ENCODE measurements at places on chromosomes 2 and 18.

DNA sequence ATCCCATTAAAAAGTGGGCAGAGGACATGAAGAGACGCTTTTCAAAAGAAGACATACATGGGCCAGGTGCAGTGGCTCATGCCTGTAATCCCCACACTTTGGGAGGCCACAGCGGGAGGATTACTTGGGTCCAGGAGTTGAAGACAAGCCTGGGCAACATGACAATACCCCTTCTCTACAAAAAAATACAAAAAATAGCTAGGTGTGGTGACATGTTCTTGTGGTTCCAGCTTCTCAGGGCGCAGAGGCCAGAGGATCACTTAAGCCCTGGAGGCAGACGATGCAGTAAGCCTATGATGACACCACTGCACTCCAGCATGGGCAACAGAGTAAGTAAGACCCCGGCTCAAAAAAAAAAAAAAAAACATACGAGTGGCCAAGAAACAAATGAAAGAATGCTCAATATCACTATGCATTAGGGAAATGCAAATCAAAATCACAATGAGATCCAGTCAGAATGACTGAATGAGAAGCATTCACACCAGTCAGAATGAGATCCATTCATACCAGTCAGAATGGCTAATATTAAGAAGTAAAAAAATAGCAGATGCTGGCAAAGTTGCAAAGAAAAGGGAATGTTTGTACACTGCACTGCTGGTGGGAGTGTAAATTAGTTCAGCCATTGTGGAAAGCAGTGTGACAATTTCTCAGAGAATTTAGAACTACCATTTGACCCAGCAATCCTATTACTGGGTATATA lies 550.2 kb upstream of the SLC39A10 start:
- no peak for DNase-seq

- no peak for DNase-seq
These were observed 41.9 kb downstream of the EVA1A start for GRCh38 chr2:75518638-75519465.

GRCh38 chr2:220586980-220587530 lies 959.6 kb downstream of the SLC4A3 start:
- DNase-seq: no peak

- no peak for DNase-seq
These were observed 47.1 kb downstream of the GPR39 start for GRCh38 chr2:132463719-132464118.

- DNase-seq: no peak
These were observed 68.1 kb upstream of the ITPRID2 start for GRCh38 chr2:181823405-181823804.

GRCh38 chr2:714005-714741 lies 37.0 kb upstream of the TMEM18 start:
- DNase-seq: peak; percentile 67

- DNase-seq: no peak
These were observed 9.0 kb upstream of the CIB4 start for GRCh38 chr2:26649992-26650712.

DNA sequence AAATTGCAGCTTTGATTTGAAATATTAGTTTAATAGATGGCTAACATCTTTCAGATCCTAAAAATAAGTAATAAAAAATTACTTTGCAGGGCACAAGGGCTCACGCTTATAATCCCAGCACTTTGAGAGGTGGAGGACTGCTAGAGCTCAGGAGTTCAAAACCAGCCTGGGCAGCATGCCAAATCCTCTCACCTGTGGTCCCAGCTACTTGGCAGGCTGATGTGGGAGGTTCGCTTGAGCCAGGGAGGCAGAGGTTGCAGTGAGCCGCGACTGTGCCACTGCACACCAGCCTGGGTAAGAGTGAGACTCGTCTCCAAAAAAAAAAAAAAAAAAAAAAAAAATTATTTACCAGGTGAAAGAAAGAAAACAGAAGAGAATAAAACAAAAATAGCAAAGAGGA lies 449.8 kb downstream of the NRXN1 start:
- DNase-seq: no peak

GRCh38 chr18:78730546-78730945 lies 249.1 kb upstream of the SALL3 start:
- no peak for DNase-seq

DNA sequence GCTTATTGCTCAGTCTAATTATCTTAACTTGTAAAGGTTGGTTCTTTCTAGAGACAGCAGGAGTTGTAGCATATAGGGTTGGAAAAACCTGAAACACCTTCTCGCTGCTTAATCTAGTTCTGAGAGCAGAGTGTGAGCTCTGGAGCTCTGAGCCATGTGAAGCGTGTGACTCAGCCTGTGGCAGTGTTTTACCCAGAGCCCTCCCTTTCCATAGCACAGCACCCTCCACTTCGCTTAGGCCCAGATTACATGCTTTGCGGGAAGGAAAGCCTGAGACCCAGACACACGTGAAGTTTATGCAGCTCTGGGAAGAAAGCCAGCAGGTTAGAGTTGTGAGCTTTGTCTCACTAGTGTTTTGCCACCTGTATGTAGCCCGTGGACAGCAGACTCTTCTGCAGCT lies 74.5 kb downstream of the INPP4A start:
- DNase-seq: no peak

GRCh38 chr2:15956230-15956629 lies 15.9 kb downstream of the MYCN start:
- no peak for DNase-seq

GRCh38 chr2:1544478-1545069 lies 131.3 kb downstream of the TPO start:
- no peak for DNase-seq

DNA sequence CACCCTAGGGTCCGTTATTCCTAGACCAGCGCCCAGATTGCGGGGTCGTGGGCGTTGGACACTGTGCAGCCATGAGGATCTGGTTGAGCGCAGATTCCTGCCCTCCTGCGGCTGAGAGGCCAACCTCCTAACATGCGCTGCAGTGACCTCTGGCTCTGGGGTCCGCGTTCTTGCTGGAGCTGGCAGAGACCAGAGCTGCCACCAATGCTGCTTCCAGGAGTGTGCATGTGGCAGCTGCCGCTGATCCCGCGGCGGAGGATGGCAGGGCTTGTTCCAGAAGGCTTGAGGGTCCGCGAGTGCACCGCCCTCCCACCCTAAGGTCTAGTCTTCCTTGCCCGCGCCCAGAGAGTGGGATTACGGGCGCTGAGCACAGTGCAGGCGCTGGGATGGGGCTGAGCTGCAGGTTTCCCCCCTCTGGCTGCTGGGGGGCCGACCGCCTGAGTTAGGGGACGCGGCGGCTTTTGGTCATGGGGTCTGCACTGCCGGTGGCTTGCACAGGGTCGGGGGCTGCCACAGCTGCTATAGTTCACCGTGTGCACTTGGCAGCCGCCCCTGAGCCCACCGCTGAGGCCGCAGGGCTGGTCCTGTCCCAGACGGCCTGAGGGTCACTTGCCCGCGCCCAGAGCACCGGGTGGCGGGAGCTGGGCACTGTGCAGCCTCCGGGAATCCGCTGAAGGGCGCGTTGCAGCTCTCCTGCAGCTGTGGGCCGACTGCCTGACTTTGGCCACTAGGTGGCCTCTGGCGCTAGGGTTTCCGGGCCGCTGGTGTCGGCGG lies 145.9 kb downstream of the CCDC74A start:
- peak; percentile 90 for DNase-seq

DNA sequence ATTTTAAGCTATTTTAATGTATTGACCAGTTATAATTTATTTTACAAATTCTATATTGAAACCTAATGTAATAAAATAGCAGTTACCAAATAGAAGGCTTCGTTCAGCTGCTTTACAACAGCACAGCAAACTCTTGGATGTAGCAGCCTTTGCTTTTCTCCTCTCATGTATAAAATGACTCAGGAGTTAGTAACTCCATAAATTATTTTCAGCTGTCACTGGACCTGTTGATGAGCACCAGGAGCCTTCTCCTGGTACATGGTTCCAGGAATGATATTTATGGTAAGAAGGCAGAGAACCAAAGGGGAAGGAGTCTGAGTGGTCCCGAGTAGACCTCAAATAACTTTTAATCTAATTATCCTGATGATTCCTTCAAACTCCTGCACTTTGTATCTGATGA lies 256.4 kb upstream of the NETO1 start:
- DNase-seq: no peak

DNA sequence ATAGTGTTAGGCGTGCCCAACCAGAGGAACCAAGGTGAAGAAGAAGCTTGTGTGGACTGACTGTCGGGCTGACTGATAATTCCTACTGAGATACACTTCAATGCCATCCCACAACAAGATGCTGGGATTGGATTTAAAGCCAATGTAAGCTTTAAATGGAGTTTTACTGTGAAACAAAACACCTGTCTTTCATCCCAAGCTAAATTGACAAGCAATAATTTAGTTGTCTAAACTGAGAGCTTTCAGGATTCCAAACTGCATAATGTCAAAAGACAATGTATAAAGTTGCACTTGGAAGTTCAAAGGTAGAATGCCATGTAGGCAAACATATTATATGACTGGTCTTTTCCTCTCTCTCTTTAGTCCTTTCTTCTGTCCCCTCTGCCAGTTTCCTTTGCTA lies 1025.3 kb upstream of the FANCL start:
- no peak for DNase-seq

GRCh38 chr2:46164529-46165301 lies 132.5 kb upstream of the EPAS1 start:
- no peak for DNase-seq

GRCh38 chr2:20099780-20100179 lies 48.4 kb upstream of the LAPTM4A start:
- DNase-seq: no peak

DNA sequence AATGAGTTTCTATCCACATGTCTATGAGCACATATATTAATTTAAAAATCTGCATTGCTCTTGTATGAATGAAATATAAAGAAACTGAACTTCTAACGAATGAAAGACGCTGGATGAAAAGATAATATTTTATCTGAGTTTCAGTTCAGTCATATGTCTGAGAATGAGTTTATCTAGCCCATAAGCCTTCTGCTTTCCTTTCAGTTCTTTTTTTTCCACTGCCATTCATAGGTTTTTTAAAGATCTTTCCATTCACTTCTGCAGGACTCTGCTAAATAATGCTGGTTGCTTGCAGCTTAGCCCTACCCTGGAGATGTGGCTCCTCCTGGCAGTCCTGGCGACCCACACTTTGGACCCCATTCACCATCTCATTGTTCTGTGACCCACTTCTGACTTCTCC lies 109.0 kb downstream of the BCL2 start:
- no peak for DNase-seq

DNA sequence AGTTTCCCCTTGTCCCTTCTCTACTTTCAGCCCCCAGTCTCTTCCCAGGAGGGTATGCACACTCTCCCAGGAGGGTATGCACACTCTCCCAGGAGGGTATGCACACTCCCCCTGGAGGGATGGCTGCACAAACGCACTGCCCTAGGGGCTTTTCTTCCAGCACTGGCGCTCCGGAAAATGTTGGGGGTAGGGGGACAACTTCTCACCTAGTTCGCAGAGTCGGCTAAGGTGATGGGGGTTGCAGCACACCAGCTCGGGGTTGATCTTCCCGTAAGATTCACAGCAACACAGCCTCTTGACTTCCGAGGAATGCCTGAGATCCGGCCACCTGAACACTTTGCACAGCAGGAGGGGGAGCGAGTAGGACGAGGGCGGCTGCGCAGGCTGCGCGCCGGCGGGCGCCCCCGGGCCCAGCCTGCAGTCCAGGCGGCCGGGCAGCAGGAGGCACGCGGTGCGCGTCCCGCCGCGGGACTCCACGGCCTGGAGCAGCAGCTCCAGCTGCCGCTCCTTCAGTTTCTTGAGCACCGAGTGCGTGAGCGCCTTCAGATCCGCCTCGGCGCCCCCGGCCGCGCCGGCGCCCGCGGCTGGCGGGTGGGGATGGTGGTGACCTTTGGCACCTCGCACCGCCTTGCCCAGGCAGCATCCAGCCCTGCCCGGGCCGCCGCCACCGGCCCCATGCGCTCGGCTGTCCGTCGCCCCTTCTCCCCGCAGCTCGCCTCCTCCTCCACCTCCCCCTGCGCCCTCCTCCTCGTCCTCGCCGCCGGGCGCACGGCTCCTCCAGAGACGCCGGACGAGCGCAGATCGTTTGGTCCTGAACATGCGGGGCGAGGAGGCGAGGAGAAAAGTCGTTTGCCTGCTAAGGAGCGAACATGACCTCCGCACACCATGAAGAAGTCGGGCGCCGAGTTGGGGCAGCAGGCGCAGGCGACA lies 894 bp downstream of the SMAD7 start:
- peak; percentile 83 for DNase-seq

DNA sequence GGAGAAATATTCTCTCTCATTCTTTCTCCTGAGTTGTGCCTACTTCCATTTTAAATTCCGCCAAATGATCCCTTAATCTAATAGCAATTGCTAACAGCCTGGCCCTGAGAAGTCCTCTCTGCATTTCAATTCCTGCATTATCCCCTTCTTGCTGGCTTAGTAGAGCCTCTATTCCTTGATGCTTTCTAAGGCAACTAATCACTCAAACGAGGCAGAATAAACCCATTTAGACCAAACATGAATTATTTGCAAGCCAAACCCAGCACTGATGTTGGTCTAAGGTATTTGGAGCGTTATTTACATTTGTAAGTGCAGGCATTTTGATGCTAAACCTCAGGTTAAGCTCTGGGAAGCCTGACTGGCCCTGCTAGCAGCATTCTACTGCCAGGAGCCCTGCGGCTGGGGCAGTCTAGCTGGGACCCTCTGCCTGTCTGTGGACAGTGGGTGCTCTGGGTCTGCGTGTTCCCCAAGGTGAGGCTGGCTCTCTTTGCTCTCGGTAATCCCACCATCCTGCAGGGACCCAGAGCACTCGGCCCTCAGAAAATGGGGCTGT lies 173.1 kb upstream of the HS6ST1 start:
- DNase-seq: no peak

- no peak for DNase-seq
These were observed 94.2 kb upstream of the RAB27B start for GRCh38 chr18:54734059-54734458.

DNA sequence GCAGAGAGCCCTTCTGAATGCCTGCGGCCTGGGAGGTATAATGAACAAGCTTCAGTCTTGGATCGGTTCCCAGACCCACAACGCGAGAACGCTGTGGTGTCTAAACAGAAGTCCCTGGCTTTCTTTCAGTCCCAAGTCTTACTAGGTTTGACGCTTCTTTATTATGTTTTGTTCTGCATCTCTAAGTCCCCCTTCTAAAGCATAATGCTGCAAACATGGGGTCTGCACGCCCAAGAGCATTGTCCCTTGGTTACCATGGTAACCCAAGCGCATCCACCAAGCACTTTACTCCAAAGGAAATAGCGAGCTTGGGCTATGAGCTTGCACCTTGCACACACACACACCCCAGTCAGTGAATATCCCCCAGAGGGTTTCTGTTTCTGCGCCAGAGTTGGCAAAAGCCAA lies 193.7 kb downstream of the INO80D start:
- peak; percentile 53 for DNase-seq

GRCh38 chr2:51387235-51387634 lies 355.3 kb upstream of the NRXN1 start:
- no peak for DNase-seq

DNA sequence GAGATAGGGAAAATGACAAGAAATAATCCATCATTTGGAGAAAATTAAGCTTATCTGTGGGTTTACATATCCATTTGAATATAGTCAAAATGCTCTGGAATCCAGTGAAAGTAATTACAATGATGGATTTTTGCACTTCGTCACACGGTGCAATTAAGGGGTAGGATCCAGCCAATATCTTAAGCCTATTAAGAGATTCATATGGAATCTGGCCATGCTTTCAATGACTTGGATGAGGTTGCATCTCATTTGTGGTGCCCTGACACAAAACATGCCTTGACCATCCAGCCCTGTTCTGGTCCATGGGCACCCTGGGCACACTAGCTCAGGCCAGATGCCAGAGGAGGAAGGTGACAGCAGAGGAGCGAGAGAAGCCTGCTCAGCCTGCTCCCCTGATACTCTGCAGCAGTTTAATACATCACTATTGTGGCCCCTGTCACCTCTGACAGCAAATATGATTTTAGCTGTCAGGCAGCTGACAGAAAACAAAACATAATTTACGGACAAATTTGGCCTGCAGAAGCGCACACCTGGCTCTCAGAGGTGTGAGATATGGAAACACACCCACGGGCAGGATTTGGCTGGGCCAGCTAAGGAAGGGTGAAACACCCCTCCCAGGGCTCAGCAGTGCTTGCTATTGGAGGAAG lies 94.1 kb upstream of the ST8SIA3 start:
- no peak for DNase-seq

All from retina (tissue), 1 donor.